HAP-1 (cell line): ENCODE measurements at places on chromosomes 13 and 19.

DNA sequence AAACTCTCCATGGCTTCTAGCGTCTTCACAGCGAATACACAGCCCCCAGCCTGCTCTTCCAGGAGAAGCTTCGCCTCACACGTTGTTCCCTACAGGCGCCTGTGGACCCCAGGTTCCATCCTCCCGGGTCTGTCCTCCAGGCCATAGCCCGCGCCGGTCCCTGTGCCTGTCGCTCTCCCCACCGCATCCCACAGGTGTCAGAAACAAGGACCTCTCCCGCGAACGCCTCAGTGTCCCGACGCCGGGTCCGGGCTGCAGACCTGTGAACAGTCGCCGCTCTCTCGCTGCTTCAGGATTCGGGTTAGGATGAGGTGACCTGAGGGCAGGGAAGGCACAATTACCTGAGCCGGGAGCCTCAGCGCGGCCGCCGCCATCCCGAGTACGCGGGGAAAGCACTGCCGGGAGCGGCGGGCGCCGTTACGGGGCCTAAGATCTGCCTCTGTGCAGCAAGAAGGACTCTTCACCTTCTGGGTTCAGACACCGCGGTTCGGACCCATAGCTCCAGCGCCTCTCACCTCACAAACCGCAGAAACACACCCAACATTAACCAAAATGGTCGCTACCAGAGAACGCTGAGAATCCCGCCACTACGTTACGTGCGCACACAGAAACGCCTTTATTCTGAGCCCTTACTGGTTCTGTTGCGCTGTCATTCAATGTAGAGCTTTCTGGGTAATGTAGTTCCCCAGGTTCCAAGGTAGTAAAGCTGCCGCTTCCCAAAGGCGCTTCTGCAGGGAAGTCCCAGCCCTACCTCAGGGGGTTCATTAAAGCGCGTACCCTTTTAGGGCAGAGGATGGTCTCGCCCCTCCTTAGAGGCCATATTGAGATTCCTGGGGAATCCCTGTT is at the start of gene ZNF418:
ZNF418 (minus strand) TSS at position 583 of the 846 bp plus-strand sequence. CDS start 1,580 bp downstream, outside the sequence.
- no peak for DNase-seq

DNA sequence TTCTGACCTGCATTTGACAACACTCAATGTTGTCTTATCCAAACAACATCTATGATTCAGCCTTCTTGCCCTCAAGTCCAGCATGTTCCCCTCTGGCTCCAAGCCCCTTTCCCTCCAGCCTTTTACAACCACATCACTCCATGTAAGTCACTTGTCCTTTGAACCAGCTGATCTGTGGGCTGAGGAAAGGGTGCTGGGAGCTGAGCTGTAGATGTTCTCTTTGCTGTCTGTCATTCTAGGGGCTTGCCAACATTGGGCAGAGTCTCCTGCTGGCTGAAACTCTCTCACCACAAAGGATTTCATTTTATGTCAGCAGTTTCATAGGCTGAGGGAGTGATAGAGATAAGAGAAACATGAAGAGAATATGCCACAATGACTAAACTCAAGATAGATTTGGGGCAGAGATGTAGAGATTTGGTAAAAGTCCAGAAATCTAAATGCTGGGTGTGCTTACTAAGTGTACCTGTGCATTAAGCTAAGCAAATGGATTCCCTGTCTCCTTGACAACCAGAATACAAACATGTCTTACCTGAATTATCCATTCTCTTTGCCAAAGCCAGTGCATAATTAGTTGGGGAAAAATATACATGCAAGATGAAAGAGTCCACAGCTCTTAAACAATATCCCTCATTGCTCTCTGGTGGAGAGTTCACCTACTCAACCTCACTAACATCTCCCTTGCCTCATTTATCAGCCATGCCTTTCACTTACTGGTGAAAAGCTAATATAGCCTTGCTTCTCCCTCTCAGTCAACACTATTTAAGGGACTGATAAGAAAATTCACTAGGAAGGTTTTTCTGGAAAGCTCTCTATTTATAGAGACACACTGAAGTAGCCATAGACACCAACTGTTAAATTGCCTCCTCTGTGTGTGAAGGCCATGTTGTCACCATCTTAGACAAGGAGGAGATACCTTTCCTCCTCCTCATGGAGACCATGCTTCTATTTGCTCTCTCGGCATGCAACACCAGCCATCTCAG is 175.5 kb upstream of the SERP2 start:
- DNase-seq = no peak

- no peak for DNase-seq
Observed at GRCh38 chr19:54335164-54335563, 3.8 kb downstream of the LILRA4 start.

GRCh38 chr13:52980695-52981094 is 47.9 kb upstream of the OLFM4 start:
- no peak for DNase-seq

DNA sequence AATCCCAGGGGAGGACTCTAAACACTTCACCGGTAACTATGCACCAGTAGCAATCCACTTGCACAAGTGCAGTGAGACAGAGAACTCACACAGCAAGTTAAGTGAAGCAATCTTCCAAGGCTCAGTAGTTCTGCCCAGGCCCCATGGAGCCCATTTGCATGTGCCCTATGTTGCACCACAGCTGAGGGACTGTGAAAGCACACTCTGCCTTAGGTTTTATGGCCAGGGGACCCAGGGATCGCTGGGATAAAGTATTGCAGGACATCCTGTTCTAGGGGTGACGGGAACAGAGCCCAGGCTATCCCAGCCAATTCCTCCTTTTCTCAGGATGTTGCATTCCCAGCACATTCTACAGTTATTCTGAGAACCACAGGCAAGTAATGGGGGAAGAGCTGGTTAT is 6.0 kb upstream of the AMER2 start:
- no peak for DNase-seq

DNA sequence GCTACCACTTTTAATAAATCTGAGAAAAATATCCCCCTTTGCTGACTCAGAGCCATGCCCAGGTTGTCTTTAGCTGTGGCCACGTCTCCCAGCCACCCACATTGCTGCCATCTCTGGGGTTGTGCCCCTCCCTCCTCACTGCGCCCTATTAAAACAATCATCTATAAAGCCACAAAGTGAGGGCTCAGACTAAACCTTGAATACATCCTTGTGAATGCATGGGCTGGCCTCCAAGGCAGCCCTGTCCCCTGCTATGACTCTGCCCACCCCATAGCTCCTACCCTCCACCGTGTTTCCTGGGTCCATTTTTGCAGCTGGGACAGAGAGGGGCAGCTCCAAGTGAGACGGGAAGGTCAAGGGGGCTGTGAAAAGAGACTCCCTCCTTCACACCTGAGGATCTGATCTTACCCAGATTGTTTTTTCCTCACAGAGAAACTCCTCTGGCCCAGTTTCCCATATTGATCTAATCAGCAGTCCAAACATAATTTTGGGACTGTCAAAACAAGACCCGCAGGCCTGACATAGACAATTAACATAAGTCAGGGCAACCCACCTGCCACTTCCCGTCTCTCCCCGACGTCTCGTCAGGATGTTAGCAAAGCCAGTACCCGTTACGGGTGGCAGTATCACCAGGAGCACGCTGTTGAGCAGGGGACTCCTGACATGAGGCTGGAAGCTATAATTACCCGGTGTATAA is 199.0 kb downstream of the KATNAL1 start:
- DNase-seq = no peak

DNA sequence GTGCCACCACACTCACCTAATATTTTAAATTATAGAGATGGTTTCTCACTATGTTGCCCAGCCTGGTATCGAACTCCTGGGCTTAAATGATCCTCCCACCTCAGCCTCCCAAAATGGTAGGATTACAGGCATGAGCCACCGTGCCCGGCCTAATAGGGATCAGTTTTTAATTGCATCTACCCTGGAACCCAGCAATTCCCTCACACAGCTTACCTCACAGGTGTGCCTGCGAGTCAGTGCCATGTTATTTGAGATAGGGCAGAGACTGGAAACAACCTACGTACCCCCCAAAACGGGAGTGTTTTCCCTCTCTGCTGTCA is 14.3 kb downstream of the MAP2K2 start:
- no peak for DNase-seq

DNA sequence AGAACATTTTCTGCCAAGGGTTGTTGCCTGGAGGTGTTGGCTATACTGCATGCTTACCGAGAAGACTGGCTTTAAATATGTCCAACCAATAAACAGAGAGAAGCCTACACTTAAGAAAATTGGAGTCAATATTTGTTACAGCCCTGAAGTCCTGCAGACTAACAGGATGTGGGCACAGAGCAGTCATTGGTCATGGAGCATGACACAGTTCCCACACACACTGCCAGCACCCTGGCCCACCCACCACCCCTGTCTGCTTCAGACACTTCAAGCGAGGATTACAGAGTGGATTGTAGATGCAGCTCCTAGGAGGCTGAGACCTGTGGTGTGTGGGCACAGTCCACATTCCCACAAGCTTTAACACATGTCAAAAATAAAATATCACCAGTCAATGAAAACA is 21.0 kb upstream of the SERP2 start:
- no peak for DNase-seq

DNA sequence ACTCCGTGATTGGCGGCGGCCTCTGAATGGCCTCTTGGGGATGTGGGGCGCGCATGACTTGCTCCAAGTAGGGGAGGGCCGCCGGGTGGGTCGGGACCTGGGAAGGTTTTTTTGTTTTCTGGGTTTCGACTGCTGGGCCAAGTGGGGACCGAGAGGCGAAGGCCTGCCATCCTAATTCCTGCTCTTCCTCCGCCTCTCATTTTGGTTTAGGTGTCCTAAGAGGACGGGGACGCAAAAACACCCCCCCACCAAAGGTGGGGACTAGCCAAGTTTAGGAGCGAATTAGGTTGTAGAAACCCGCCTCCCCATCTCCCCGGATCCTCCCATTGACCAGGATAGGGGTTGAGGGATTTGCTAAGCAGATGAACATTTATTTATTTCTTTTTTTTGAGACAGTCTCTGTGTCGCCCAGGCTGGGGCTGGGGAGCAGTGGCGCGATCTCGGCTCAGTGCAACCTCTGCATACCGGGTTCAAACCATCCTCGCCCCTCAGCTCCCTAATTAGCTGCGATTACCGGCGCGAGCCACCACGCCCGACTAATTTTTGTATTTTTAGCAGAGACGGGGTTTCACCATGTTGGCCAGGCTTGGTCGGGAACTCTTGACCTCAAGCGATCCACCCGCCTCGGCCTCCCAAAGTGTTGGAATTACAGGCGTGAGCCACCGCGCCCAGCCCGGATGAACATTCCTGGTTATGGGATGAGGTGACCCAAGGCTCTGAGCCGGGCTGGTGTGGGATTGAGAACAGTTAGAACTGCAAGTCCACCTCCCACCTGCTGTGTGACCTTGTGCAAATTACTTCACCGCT is 838 bp downstream of the PPP2R1A start:
- DNase-seq = no peak

DNA sequence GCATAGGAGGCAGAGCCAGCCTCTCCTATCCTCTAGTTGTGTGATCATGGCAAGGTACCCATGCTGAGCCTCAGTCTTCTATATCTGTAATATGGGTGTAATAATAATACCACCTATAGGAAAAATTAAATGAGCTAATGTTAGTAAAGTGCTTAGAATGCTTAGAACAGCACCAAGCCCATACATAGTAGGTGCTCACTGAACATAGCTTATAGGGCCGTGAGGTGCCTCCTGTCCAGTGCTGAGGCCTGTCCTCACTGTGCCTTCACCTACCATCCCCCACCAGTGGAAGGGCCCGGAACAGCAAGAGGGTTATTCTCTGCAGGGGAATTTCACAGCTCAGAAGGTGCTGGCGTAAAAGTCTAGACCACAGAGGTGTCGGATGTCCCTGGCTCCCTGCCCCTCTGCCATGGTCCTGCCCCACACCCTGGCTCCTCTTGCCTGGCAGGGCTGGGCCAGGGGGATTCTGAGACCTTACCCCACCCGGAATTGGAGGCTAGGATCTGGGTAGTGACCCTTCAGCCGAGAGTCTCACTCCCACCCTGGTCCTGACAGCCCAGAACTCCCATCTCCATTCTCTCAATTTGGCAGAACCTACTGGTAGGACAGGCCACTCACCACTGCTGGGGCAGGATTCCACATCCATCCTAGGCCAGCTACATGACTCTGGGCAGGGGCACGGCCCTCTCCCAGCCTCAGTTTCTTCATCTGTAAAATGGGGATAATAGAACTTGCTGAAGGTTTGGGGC is 2.2 kb upstream of the SCN1B start:
- DNase-seq = no peak

GRCh38 chr19:42295831-42296525 is 6.0 kb upstream of the PRR19 start:
- DNase-seq = peak; percentile 94

GRCh38 chr13:108020027-108020426 is 195.3 kb downstream of the LIG4 start:
- DNase-seq = no peak

DNA sequence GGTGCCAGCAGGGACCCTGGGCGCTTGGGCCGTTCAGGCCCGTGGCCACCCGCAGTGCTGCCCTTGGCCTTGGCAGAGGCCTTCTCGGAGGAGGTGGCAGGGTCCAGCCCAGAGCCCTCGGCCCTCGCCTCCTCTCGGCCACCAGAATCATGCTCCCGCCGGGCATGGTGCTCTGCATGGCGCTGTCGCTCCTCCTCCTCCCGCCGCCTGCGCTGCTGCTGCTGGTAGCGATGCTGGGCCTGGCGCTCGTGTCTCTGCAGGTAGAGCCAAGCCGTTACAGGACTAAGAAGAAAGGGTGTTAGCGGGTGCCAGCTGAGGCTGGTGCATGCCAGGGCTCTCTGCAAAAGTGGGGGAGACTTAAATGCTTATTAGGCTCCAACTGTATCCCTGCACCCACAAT is 9.5 kb downstream of the ANO8 start:
- DNase-seq = no peak

GRCh38 chr13:36891752-36892151 is 28.3 kb downstream of the SMAD9 start:
- no peak for DNase-seq

DNA sequence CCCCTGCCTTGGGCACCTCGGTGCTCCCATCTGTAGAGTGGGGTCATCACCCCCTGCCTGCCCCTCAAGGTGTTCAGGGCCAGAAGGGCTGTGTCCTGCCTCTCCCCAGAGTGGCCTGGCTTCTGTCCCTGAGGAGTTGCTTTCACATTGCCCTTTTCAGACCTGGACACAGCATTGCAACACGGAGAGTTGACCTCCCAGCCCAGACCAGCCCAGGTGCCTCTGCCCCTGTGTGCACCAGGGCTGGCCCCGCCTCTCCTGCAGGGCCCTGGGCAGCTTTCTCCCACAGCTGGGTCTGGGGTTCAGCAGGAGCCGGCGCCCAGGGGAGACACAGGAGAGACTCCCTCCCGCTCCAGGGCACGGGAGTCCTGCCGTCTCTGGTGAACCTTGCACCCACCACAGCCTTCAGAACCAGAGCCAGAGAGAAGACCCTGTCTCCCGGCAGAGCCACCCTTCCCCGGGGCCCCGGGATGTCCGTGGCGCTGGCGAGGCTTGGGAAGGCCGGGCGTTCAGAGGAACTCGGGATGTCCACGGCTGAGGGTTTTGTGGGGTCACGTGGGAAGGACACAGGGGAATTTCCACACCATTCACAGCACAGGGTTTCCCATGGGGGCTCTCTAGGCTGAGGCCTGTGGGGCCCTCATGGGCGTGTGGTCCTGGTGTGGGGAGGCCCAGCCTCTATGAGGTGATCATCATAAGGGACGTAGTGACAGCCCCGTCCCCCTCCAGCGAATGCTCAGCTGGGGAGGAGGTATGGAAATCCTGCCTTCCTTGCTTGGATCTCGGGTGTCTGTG is 23.2 kb downstream of the C13orf46 start:
- no peak for DNase-seq

GRCh38 chr19:1754636-1755466 is 1.5 kb downstream of the ONECUT3 start:
- DNase-seq = no peak
